ENCODE measurements at places on chromosomes 16 and 17.

- no peak for DNase-seq
Observed at GRCh38 chr17:50111673-50112655, 16.8 kb downstream of the PDK2 start.

GRCh38 chr16:3868556-3868955, 12.0 kb downstream of the CREBBP start:
- DNase-seq = no peak

GRCh38 chr17:74404789-74405188, 27.1 kb upstream of the GPRC5C start:
- no peak for DNase-seq

- DNase-seq = no peak
Observed at GRCh38 chr16:14606102-14606501, 24.0 kb downstream of the PARN start.

DNA sequence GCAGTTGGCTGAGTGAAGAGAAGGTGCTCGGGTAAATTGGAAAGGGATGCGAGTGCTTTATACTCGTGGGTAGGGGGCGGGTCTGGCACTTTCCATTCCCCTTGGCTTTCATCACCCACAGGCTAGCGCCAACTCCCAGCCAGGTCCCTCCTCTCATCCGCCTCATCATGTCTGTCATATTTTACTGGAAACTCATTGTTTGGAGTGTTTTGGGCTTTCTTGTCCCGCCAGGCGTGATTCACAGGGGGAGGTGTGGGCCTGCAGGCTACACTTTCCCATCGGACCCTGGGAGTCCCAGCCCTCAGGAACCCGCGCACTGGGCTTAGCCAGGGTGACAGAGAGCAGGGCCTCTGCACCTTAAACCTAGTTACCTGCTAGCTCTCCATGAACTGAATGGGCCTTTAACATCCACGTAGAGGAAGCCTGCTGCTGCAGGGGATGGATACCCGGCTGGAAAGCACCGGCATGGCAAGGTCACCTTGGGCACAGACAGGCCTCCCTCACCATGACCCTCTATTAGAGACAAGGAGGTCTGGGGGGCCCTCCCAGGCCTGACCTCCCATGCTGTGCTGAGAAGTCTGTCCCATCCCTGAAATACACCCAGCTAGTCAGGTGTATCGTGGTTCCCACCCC, at the start of gene KRT14:
KRT14 (minus strand) TSS at position 33 of the 633 bp plus-strand sequence. CDS start 61 bp downstream, outside the sequence.
- no peak for DNase-seq

- DNase-seq = no peak
Observed at GRCh38 chr17:49928126-49928800, 40.7 kb upstream of the DLX4 start.

- DNase-seq = no peak
Observed at GRCh38 chr17:7486181-7486580, 2.0 kb downstream of the POLR2A start.

- DNase-seq = no peak
Observed at GRCh38 chr16:79914961-79915720, 314.6 kb upstream of the MAF start.

GRCh38 chr16:12758031-12758669, 45.5 kb downstream of the CPPED1 start:
- no peak for DNase-seq

GRCh38 chr16:17949141-17949981, 387.2 kb downstream of the NPIPA8 start:
- DNase-seq = no peak

DNA sequence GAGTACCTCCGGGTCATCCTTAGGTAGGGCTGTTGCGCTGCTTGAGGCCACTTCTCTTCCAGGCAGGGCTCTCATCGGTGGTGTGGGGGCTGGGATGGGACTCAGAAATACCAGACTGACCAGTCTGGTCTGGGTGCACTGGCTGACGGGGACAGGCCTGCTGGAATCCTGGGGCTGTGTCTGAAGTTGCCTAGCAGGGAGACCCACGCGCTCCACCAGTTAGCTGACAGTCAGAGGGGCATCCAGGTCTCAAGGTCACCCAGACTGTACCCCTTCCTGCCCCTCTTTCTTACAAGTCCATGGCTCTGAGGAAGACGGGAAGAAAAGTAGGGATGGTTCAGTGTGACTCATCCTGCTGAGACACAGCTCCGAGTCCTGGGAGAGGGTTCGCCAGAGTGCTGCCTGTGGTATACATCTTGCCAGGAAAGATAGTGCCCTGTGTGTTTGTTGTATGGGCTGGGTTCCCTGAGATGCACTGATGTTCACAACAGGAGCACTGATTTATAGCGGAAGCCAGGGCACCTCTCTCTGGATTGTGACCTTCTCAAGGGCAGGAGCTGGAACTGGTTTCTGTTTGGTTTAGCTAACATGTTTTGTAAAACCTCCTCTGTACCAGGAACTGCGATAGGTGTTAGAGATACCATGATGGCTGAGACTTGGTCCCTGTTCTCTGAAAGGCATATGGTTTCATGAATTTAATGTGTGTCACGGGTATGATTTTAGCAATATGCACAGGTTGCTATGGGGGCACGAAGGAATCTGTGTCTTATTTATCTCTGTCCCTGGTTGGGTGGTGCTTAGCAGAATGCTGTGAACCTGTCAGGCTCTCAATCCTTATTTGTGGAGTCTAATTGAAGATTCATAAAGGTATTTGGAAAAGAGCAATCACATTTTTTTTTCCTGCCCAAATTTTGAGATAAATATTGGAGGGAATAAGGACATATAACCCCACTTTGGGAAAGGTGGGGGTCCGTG, 97.5 kb downstream of the OR1D5 start:
- no peak for DNase-seq

DNA sequence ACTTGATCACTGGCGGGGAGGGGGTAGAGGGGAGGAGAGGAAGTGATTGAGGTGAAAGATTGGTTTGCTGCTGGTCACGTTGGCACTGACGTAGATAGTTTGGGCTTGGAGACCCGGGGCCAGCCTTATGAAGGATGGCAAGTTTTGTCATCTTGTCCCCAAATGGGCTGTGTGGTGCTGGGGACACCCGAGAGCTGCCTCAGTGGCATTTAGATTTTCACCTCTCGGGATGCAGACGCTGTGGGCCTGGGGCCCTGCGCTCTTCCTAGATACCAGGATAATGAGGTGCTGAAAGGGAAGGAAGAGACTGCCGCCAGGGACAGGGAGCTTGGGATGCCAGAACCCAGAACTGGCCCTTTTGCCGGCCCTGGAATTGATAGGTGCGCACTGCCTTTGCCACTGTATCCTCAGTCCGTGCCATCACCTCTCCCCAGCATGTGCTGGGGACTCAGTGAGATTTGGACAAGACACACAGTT, 1.4 kb upstream of the SOCS3 start:
- DNase-seq = no peak

- no peak for DNase-seq
Observed at GRCh38 chr17:5789528-5789927, 205.2 kb upstream of the NLRP1 start.

- no peak for DNase-seq
Observed at GRCh38 chr17:42692489-42692888, 10.2 kb downstream of the CNTNAP1 start.

GRCh38 chr16:22183335-22183734, 21.0 kb downstream of the SDR42E2 start:
- DNase-seq = no peak

GRCh38 chr17:16987830-16988601, 16.1 kb upstream of the TNFRSF13B start:
- DNase-seq = peak; percentile 44

- no peak for DNase-seq
Observed at GRCh38 chr17:2090804-2091534, 36.1 kb downstream of the HIC1 start.

DNA sequence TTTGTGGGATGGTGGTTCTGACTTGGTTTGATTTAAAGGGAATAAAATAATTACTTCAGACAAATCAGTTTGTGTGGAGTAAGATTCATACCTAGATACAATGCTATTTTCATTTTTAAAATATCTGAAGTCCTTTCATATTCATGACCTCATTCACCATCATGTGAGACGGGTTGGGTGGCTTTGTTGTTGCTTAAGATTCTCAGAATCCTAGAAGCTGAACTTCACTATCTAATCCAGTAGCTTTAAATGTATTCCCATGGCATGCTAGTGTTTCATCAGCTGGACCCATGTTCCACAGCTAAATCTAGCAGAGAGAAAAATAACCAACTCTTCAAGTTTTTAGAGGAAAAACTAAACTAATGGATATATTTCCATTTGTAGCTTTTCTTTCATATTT, 2.7 kb upstream of the AMFR start:
- DNase-seq = no peak

GRCh38 chr16:4515611-4516233, 22.9 kb downstream of the CDIP1 start:
- no peak for DNase-seq

DNA sequence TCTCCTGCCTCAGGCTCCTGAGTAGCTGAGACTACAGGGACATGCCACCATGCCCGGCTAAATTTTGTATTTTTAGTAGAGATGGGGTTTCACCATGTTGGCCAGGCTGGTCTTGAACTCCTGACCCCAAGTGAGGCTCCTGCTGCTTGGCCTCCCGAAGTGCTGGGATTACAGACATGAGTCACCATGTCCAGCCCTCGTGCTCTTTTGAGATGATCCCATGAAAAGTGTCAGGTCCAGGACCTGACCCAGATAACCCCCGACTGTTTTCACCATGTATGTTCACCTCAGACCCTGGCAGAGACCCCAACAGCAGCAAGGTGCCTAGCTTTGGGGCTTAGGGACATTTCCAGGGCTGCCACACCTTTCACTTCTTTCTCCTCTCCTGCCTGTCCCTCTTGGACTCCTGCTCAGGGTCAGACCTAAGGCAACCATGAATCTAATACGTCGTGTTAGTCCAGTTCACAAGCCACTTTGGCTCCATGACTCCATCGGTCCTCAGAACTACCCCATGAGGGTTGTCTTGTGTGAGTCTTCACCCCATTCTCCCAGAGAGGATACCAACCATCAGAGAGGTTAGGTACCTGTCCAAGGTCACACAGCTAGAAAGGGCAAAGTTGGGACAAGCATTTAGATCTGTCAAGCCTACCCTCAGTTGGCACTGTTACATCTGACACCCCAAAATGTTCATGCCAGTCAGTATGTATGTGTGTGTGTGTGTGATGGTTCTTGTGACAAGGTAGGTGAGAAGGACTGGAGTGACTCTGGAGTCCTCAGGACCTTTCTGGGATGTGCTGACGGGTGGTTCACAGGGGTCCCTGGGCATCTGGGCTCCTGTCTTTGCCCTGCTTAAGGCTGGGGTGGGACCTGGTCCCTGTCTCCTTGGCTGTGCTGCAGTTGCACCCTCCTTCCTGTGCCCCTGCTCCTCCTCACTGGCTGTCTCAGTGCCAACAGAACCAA, 23.1 kb upstream of the MAP3K14 start:
- no peak for DNase-seq

- DNase-seq = no peak
Observed at GRCh38 chr17:66576473-66576872, 258.4 kb upstream of the CACNG5 start.

- DNase-seq = no peak
Observed at GRCh38 chr17:62405451-62405850, 18.2 kb upstream of the METTL2A start.

GRCh38 chr17:9402590-9403199, 172.9 kb downstream of the STX8 start:
- DNase-seq = peak; percentile 25

GRCh38 chr16:73280388-73280787, 232.5 kb upstream of the ZFHX3 start:
- DNase-seq = no peak
